Cortex of kidney (tissue), 1 donor: ENCODE measurements at places on chromosomes 2 and 18.

DNA sequence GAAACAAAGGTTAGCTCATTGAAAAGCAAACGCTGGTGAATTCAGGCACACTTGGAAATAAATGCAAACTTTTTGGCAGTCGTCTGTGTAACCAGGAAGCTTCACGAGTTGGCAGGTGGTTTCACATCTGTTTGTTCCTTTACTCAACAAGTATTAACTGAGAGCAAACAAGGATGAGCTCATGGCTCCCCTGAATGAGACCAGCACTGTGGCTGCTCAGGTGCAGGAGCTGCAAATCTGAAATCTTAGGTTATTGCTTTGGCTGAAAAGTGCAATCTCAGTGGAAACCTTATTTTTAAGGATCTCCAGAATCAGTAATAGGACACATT lies 46.3 kb downstream of the SH3RF3 start:
- DNase-seq: no peak

DNA sequence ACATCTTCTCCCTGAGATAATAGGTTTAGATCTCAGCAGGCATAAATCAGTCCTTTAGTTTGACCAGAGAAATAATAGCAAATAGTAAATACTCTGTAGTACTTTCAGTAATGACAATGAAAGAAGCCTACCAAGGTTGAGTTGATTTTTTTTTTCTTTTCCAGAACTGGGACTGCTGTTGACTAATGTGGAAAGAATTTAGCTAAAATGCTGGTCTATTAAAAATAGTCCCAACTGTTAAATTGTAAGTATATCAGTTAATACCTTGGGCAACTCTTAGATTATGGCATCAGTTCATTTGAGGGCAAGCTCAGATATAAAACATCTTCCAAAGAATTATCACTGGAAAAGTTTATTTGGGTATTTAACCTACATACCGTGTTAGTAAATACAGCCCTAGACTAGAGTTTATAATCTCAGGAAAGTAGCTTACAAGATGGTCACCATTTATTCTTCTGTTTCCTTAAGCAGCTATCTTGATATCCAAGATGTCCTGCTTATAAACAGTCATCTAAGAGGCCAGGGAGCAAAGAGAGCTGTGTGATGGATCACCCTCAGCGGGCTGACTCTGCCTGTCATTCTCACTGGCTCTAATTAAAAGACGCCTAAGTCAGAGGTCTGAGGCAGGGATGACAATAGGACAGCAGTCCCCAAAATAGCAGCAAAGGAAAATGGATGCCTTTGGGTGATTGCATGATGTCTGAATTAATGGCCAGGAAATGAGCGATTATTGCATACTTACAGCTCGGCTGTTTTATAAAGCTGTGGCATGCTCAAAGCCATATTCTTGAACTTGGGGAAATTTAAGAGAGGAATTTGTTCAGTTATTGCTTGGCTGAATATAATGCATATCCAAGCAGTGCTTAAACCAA lies 121.3 kb downstream of the MTX2 start:
- DNase-seq: no peak

DNA sequence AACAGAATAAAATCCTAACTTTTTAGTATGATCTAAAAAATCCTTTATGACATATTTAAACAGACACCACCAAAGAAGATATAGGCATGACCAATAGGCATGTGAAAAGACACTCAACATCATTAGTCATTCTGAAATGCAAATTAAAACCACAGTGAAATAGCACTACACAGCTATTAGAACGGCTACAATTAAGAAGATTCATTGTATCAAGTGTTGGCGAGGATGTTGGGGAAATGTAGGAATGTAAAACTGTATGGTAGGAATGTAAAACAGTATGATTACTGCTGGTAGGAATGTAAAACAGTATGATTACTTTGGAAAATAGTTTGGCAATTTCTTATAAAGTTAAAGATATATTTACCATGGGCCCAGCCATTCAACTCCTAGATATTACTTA lies 253.3 kb upstream of the TCF4 start:
- DNase-seq: no peak

- DNase-seq: no peak
These were observed 31.1 kb upstream of the ACTR3 start for GRCh38 chr2:113858764-113859163.

- no peak for DNase-seq
These were observed 529.4 kb downstream of the CCDC85A start for GRCh38 chr2:56713161-56713676.

GRCh38 chr2:54473851-54474250 lies 17.7 kb downstream of the SPTBN1 start:
- DNase-seq: no peak

- DNase-seq: no peak
These were observed 169.4 kb downstream of the TNS1 start for GRCh38 chr2:217833439-217833838.

- no peak for DNase-seq
These were observed 444.1 kb downstream of the XIRP2 start for GRCh38 chr2:167332358-167332757.

- no peak for DNase-seq
These were observed 21.1 kb upstream of the NABP1 start for GRCh38 chr2:191656792-191657191.

DNA sequence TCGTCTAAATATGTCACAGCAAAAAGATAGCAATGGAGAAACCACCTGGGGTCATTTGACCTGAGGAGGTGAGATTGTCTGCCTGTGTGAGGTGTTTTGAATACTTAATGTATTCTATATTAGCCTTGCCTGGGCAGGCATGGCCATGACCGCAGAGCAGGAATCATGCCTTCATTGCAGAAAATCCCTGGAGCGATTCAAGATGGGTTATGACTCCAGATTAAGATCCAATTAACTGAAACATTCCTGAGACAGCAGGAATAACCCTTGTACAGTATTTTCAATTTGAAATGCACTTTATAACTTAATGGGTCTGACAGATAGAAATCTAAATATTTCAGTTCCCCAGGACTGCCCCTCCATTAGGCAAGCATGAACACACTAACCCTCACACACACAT lies 227.3 kb upstream of the RAB6C start:
- DNase-seq: no peak

DNA sequence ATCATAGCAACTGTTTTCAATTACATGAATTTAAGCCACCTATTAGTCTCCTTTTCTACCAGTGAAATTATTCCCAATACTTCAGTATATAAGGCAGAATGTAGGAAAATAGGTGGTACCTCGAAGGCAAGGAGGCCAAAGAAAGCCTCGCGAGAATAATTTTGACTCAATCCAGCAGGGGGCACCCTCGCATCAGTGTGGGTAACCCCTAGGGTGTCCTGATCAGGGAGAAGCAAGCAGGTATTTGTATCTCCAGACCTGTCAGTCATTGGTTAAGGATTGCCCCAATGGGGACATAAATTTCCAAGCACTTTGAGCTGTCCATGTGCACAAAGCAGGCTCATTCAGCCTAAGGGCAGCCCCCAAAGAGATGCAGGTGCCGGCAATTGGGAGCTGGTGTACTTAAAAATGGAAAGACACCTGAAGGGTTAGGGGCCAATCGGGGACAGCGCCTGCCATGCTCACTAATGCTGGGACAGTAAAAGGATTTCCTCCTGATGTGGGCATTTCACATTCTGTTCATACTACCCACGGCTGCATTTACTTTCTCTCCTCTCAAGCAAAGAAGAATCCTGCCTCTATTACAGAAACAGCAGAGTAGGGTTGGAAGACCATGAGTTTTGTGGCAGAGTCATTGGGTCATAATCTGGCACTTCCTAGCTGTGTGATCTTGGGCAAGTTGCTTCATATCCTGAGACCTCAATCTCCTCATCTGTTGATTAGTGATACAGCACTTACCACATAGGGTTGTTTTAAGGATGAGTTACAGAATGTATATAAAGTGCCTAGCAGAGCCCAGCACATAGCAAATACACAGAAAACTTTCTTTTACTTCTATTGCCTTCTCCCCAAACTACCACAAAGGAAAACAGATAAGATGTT lies 136.1 kb downstream of the ICOS start:
- no peak for DNase-seq

DNA sequence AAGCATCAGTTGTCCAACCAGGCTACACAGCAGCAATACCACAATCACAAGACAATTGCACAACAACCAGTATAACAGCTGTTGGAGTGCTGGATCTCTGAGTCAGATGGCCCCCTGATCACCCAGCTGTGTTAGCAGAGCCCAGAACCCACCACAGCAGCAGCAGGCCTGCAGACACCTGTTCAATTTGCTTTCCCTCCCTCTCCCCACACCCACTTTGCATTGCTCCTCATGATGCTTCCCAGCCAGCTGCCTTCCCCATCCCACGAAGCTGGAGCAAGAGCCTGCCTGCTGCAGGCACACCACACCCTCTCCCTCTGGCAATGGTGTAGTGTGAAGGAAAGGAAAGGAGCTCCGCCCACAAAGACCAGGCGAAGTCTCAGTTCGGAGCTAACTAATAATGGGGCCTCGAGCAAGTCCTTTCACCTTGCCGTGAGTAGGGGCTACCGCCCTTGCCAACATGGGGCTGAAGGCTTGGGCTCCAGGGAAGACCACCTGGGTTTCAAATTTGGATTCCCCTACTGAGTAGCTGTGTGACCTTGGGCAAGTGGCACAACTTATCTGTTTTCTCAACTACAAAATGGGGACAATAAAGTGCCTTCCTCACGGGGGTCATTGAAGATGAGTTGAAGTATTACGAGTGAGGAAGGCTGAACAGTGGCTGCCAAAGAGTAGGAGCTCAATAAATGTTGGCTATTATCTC lies 19.4 kb upstream of the ZBTB7C start:
- no peak for DNase-seq

- DNase-seq: no peak
These were observed 46.6 kb downstream of the SPATS2L start for GRCh38 chr2:200353120-200353519.

DNA sequence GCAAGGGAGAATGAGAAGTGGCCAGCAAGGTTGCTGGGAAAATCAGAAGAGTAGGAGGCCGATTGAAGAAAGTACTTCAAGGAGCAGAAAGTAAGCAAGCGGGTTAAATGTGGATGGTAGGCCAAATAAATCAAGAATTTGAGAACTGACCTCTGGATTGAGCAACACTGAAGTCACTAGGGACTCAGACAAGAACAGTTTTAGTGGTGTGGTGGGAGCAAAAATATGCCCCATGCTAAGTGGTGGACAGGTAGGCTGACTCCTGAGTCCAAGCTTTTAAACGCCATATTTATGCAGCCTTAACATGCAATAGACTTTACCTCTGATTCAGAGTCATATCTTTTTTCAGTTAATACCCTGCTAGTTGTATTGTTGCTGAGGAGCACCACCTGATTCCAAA lies 4.5 kb downstream of the TRABD2A start:
- DNase-seq: no peak

DNA sequence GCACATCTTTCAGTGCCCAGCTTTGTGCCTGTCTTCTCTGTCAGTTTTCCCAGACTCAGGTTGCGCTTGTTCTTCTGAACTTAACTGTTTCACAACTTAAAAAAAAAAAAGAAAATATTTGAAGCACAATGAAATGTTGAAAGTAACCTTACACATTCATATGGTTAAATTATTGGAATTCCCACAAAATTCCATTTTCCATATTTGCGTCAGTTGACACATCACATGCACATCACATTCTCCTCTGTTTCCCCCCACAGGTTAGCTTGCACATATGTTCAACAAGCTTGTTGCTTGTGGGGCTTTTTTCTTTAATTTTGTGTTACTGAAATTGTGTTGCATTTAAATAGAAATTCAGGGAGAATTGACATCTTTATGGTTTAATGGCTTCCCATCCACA lies 8.3 kb downstream of the MYO1B start:
- no peak for DNase-seq

DNA sequence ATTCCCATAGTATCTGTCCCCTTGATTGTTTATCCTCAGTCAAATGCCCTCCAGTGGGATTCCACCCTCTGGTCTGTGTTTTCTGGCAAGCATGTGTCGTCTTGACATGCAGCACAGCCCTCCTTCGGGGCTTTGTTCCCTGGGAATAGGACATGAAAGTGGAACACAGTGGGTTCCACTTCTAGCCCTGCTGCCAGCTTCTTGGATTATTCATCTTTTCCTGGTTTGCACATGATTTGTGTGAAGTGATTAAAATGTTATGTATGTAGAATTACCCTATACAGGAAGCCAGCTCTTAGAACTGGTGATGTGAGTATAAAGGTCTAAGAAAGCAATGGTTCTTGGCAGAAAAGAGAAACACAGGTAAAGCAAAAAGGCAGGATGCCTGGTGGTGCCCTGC lies 142.3 kb downstream of the TANC1 start:
- DNase-seq: no peak

- no peak for DNase-seq
These were observed 723.2 kb downstream of the DPP10 start for GRCh38 chr2:115165529-115166109.

DNA sequence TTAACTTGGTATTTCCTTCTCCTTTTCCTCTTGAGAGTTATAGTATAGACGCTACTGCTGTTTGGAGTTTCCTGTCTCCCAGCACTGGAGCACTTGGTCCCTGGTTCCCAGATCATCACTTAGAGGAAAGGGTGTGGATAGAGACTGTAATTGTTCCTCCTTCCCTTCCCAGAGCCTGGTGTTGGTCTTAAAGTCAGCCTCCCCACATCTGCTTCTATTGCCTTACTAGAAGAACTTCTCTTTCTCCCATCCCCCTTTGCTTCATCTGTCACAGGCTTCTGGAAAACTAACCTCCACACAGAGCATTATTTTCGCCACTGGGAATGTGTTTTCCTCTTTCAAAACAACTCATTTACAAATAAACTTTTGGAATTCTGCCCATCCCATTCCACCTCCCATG lies 131.0 kb downstream of the CCDC85A start:
- DNase-seq: no peak

- no peak for DNase-seq
These were observed 1267.1 kb downstream of the LRP1B start for GRCh38 chr2:140863713-140864112.

GRCh38 chr2:9179572-9180201 lies 26.9 kb upstream of the ASAP2 start:
- DNase-seq: no peak

GRCh38 chr2:190812506-190813294 lies 67.9 kb upstream of the GLS start:
- no peak for DNase-seq

- DNase-seq: no peak
These were observed 272.6 kb downstream of the ETAA1 start for GRCh38 chr2:67669766-67670165.

- no peak for DNase-seq
These were observed 485.2 kb downstream of the FBXO15 start for GRCh38 chr18:73662421-73662820.

DNA sequence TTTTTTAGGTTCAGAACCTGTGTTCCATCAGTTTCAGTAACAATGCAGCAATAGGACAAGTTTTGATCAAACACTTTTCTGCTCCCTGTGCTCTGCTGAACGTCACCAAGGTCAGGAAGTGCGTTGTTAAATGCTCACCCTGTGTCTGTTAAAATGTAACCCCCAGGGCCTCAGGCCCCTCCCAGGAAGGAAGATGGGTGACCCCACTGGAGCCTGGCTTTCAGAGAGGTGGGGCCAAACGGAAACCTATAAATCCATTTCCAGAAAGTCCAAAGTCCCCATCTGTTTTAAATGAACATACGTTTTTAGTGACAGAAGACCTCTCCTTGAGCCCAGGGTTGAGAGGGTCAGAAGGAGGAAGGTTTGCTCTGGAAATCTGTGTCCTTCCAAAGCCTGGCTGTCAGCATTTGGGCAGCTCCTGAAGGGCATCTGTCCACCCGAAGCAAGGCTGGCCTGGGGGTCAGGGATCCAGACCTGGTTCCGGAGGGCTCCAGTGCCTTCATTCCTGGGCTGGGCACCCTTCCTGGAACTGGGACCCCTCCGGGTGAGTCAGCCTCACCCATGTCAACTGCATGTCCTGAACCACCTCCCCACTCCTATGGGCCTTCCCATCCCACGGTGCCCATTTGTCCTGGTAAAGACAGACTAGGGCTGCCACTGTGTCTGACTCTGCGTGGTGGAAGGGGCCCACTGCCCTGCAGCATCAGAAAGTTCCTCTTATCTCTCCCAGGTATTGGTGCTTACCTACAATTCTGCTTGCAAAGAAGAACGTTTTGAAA lies 117.4 kb upstream of the COPS8 start:
- DNase-seq: no peak
